Skeletal muscle tissue (tissue), 5 donors: ENCODE measurements at places on chromosomes 16 and 17. TPM values are rescaled to one million over a fixed set of nuclear protein-coding genes. Genes with fewer than 3 reads are reported as not detected.

Gene PSMC5
- 41.2 TPM for total RNA-seq

Gene CDH15
- total RNA-seq = 124 TPM

Gene KRTAP3-2
- total RNA-seq = not detected

Gene ZFPM1
- 0.52 TPM for total RNA-seq

Gene TBC1D3H
- total RNA-seq = not detected

Gene DLX4
- not detected for total RNA-seq

Gene EIF5A
- total RNA-seq = 185 TPM

Gene ZPBP2
- total RNA-seq = not detected

Gene MNT
- total RNA-seq = 5.2 TPM

Gene HCRT
- not detected for total RNA-seq
